M059J (cell line): ENCODE measurements at places on chromosomes 4 and X. TPM values are rescaled to one million over a fixed set of nuclear protein-coding genes. Genes with fewer than 3 reads are reported as not detected.
A peak's percentile ranks its signal among the peaks of the same experiment; 100 is the strongest.

GRCh38 chrX:65758505-65758904, 91.1 kb downstream of the MSN start:
- no peak for DNase-seq

EDA gene
- 0.30 TPM in 1 of 2 replicates, not detected in the other for total RNA-seq

DNA sequence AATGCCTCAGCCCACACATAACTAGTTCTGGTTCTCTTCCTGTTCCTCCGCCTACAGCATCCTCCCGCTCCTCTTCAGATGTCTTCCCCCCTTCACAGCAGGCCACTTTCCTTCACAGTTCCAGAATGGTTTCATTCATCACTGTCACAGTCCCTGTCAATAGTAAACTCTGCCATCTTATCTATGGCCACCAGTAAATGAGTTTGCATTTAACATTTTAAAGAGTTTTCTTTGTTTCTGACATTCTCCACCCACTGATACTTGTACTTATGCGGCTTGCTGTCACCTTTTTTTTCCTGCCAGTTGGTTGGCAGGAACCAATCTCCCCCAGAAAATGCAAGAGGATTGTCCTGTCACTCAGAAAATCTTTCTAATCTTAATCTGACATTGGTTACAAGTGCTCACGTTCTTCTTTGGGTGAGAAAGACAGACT, 114.1 kb downstream of the GLUD2 start:
- DNase-seq: no peak

- no peak for DNase-seq
These were observed 115.6 kb upstream of the NALF2 start for GRCh38 chrX:69388526-69388925.

DNA sequence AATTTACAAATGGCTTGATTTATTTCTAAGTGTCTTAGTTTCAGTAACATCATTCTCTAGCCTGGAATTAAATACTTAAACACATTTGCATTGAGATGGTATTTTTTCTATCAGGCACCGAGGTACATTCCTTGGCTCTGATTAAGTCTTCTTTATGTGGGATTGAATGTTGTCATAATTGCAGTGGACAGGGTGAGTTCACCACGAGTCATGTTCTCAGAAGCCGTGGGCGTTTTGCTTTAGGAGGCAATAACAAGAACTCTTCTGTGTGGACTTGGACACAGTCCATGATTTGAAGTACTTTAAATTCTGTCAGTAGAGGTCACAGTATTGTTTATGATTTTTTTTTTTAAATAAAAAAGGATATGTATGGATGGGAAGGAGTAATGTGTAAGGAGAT, 57.1 kb upstream of the EFHC2 start:
- peak; percentile 92 for DNase-seq

SPANXN5 gene
- not detected in 2 replicates for total RNA-seq

HAND2 gene
- total RNA-seq: not detected in 2 replicates

- DNase-seq: peak; percentile 90
These were observed 53.4 kb downstream of the ABCG2 start for GRCh38 chr4:88104902-88105610.

- DNase-seq: no peak
These were observed 545.2 kb upstream of the IGFBP7 start for GRCh38 chr4:57655342-57655741.

- DNase-seq: no peak
These were observed 74.9 kb downstream of the MTMR1 start for GRCh38 chrX:150768132-150768485.

PI4K2B gene
- total RNA-seq: 39.4 and 56.2 TPM in 2 replicates

DNA sequence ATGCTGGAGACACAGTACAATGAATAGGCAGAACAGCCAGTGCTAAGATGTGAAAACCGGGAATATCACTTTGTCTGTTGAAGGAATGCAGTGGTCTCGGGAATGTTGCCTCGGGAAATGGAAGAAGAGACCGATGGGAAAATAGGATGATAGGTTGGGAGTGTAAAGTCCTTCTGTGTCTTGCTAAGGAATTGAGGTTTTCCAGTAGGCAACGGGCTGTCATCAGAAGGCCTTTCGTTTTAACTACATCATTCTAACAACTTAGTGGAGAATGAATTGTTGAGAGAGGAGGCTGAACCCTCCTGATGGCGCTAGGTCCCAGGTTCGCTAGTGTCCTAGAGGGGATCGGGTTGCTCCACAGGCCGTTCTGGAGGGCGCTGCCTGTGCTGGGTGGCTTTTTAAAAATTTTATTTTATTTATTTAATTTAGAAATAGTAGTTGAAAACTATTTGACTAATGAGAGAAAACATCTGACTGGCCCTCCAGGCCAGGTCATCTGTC, 730 bp downstream of the VBP1 start:
- DNase-seq: peak; percentile 46

ZNF280C gene
- 8.4 and 10.8 TPM in 2 replicates for total RNA-seq

RAB39B gene
- 0.17 TPM in 1 of 2 replicates, not detected in the other for total RNA-seq

MAPK10 gene
- total RNA-seq: 0.52 and 2.3 TPM in 2 replicates

DNA sequence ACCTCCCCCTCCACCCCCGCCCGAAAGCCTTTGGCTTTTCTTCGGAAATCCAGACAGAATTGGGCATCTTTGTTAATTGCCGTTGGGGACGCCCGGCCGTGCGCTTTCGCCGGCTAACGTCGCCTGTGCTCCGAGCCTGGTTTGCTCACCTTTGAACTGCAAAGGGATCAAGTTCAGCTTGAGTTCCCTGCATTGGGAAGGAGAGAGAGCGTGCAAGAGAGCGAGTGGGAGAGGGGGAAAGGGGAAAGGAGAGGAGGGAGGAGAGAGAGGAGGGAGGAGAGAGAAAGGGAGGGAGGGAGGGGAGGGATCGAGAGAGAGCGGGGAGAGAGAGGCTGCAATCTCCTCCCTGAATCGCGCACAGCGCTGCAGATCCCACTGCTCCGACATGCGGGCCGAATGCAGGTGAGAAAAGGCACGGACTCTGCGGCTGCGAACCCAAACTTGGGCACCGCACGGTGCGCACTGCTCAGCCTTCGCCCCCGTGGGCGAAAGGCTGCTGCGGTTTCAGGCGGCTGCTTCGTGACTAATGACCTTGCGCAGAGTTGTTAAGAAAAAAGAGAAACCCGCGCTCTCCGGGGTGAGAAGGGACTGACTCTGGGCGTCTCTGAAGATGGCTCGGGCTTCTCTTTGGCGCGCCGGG, at the start of gene PCDH7:
Gene PCDH7 (plus strand): TSS at position 349 of the 640 bp plus-strand sequence. CDS start 1,054 bp downstream, outside the sequence.
- peak; percentile 41 for DNase-seq

GRCh38 chr4:81003597-81004111, 26.9 kb upstream of the BMP3 start:
- no peak for DNase-seq

- no peak for DNase-seq
These were observed 102.4 kb upstream of the TBL1X start for GRCh38 chrX:9362363-9362928.

GRCh38 chrX:14936561-14936960, 63.3 kb downstream of the MOSPD2 start:
- peak; percentile 86 for DNase-seq

GRCh38 chr4:125334926-125335325, 20.2 kb downstream of the FAT4 start:
- no peak for DNase-seq

ITM2A gene
- total RNA-seq: not detected in 2 replicates

GRCh38 chr4:42398171-42398870, 1.0 kb downstream of the SHISA3 start:
- DNase-seq: no peak

DNA sequence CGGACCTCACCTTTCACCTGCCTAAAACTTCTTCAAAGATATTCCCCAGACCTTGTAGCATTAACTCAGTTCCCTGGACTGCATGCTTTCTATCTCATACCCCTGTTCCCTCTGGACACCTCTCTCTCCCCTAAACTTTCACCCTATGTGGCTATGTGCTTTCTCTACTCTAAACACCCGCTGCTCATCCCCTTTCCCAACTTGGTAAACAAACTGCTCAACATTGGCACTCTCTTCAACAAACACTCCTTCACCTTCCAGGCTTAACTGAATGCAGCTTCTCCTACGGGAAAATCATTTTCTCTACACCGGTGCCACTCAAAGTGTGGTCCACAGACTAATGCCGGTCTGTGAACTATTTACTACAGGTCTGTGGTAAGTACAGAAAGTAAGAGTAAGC, 19.9 kb downstream of the PHF8 start:
- no peak for DNase-seq

HSPA4L gene
- 1.2 and 5.5 TPM in 2 replicates for total RNA-seq

GRCh38 chr4:174561560-174561959, 39.3 kb upstream of the HPGD start:
- no peak for DNase-seq

GRCh38 chr4:133581996-133582619, 433.0 kb downstream of the PCDH10 start:
- DNase-seq: peak; percentile 43

SPANXN4 gene
- total RNA-seq: not detected in 2 replicates

DNA sequence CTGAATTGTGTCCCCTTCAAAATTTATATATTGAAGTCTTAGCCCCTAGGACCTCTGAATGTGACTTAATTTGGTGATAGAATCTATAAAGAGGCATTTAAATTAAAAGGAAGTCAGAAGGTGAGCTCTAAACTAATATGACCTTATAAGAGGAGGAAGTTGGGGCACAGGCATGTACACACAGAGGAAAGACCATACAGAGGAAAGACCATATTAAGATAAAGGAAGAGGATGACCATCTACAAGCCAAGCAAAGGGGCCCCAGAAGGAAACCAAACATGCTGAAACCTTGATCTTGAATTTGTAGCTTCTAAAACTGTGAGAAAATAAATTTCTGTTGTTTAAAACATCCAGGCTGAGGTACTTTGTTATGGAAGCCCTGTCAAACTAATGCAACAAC, 26.9 kb upstream of the CYBB start:
- no peak for DNase-seq

BTK gene
- total RNA-seq: 0.05 TPM in 1 of 2 replicates, not detected in the other

CT45A5 gene
- total RNA-seq: not detected in 2 replicates

DNA sequence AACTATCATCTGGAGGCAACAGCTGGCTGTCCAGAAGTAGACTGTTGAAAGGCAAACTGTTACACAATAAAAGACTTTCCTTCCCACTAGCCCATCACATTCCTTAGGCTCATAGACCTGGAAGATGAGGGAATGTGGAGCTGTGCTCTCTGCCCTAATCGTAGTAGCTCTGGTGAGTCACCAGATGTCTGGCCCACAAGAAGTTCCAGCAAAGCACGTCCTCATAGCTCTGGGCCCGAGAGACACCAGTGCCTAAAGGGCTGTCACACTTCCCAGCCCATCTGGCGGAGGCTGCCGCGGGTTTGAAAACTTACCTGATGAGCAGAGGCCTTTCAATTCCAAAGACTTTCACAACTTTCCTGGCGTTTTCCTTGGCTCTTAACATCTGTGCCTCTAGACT, 81.7 kb upstream of the STOX2 start:
- peak; percentile 75 for DNase-seq

SLC25A31 gene
- not detected in 2 replicates for total RNA-seq

- DNase-seq: no peak
These were observed 307.2 kb downstream of the SLC7A11 start for GRCh38 chr4:137934911-137935310.

- peak; percentile 97 for DNase-seq
These were observed 84.8 kb downstream of the TMEM164 start for GRCh38 chrX:110087485-110088356.

- DNase-seq: no peak
These were observed 46.7 kb downstream of the JADE1 start for GRCh38 chr4:128856246-128856645.

OPHN1 gene
- 3.0 and 7.0 TPM in 2 replicates for total RNA-seq

DNA sequence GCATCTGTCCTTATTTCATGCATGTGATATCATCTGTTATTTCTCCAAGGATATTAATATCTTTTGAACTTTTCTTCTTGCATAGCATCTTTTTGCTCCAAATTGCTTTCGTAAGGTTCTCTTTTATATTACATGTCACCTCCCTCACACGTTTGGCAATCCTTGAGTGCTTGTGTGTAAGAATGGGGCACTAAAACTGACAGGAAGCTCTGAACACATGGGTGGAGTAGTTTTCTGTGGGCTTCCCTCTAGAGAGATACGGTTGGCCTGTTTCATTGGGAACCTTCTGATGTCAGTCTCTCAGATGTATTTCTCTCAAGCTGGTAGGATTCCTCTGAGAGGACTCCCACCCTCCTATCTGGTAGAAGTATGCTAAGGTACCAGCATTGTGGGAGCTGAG, 223.0 kb downstream of the MID1 start:
- DNase-seq: no peak

FHDC1 gene
- 0.39 and 0.76 TPM in 2 replicates for total RNA-seq

GYPE gene
- total RNA-seq: not detected in 2 replicates

HOPX gene
- total RNA-seq: 4.3 and 5.6 TPM in 2 replicates

DNA sequence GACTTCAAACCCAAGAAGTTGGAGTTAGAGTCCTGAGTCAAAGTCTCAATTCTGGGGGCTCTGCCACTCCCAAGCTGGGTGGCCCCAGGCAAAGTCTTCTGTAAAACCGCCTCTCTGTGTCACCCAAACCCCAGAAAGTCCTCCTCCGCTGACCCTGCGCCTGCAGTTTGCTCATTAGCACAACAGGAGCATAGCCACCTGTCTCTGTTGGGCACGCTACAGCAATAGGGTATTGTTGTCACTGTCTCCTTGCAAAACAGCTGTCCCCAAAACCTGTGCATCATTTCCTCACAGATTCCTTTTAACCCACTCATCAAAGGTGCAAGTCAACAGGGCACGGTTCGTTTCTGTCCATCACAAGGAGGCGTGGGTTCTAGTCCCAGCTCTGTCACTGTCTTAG, 8.0 kb upstream of the DGAT2L6 start:
- peak; percentile 27 for DNase-seq

- no peak for DNase-seq
These were observed 141.3 kb downstream of the NR3C2 start for GRCh38 chr4:148300877-148301276.
